Suprapubic skin (tissue), 4 donors: ENCODE measurements at places on chromosomes 5 and 9.

DNA sequence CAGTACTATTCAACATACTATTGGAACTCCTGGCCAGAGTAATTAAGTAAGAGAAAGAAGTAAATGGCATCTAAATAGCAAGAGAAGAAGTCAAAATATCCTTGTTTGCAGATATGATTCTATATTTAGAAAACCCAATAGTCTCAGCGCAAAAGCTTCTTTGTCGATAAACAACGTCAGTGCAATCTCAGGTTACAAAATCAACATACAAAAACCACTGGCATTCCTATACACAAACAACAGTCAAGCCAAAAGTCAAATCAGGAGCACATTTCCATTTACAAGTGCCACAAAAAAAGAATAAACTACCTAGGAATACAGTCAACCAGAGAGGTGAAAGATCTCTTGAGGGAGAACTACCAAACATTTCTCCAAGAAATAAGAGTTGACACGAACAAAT is 1901.9 kb upstream of the ACO1 start:
- no peak for DNase-seq

DNA sequence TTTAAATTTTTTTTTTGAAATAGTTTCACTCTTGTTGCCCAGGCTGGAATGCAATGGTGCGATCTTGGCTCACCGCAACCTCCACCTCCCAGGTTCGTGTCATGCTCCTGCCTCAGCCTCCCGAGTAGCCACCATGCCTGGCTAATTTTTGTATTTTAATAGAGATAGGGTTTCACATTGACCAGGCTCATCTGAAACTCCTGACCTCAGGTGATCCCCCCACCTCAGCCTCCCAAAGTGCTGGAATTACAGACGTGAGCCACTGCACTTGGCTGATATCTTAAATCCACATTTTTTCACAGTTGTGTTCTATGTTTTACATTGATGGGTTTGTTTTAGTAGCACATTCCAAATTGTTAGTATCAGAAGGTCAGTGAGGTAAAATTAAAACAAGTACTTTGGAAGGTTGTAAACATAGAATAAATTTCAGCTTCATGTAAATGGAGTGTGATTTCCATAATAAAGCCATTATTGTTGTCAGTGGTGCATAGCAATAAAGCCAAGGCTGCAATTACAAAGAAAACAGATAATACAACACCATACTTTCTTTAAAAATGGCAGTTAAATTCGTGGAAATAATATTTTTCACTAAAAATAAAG is 287.2 kb downstream of the ARRDC3 start:
- no peak for DNase-seq

GRCh38 chr5:116773926-116774325 is 199.3 kb upstream of the SEMA6A start:
- no peak for DNase-seq

DNA sequence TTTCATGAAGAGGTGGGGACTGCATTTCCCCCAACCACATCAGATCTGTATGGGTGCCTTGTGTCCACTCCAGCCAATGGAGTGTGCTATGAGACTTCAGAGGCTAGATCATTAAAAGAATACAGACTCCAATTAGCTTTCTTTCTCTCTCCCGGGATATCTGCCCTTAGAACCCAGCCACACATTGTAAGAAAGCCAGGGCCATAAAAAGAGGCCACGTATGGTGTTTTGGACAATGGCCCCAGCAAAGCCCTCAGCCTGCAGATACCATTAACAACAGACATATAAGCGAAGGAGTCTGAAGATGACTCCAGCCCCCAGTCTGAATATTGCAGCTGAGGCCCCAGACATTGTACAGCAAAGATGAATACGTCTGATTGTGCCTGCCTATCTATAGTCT is 21.5 kb downstream of the IL6ST start:
- no peak for DNase-seq

GRCh38 chr5:20028506-20028905 is 40.5 kb upstream of the CDH18 start:
- no peak for DNase-seq

GRCh38 chr5:127423173-127423798 is 94.2 kb upstream of the PRRC1 start:
- no peak for DNase-seq

DNA sequence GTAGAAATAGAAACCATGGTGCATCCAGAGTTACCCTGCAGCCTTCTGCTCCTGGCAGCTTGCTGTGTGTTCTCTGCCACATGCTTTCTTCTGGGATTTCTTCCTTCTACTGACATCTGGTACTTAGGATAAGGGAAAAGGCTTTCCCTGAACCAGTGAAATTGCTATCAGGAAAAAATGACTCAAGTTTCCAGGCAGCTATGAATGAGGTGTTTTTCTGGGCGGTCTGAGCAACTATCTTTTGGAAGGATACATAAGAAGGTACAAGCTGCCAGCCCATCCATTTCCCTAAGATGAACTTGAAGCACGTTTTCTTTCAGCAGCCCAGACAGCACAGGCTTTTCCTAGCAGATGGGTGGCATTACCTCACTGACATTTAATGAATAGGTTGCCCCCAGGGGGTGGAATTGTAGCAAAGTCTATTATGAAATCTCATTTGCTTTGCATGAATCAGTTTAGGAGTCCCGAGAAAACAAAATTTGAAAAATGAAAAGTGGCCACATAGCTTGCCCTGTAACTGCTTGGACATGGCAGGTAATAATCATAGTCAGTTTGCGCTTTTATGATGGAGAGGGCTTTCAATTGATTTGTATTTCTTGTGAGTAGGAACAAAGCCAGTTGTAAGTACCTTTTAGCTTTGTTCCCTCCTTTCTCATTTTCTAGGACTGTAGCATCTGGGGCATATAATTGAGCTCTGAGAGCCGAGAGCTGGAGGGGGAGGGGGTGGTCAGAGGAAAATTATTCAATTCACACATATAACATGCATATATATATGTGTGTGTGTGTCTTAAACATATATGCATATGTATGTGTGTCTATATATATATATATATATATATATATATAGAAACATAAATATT is 108.5 kb downstream of the C9orf152 start:
- no peak for DNase-seq

DNA sequence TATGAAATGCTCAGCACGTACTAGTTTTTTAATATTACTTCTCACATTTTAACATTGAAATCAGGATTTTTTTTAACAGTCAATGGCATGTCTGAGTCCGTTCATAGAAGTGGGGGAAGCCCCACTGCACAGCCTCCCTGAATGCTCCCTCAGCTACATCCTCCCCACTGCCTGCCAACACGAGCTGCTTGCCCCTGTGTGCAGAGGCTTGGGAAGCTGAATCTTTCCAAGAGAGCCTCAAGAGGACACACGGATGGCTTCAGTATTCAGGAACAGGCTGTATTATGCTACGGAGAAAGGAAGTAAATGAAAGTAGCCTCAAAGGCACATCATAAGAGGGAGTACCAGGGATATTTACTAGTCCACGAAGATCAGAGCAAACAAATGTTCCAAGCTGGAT is 248.7 kb downstream of the SPOCK1 start:
- no peak for DNase-seq

DNA sequence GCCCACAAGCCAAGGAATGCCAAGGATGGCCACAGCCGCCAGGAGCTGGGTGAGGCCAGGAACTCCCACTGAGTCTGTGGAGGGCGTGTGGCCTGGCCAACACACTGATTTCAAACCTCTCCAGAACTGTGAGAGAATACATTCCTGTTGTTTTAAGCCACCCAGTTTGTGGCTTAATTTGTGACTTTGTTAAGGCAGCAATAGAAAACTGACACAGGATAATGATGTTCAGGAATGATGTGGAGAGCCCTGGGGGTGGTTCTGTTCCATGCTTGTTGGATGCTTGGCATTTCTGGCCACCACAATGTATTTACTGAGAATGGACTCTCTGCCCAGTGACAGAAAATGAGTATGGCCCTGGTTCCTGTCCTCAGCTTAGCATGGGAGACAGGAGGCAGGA is 82.8 kb downstream of the DAP start:
- peak; percentile 72 for DNase-seq

- no peak for DNase-seq
Observed at GRCh38 chr5:119420169-119420568, 32.1 kb upstream of the HSD17B4 start.

DNA sequence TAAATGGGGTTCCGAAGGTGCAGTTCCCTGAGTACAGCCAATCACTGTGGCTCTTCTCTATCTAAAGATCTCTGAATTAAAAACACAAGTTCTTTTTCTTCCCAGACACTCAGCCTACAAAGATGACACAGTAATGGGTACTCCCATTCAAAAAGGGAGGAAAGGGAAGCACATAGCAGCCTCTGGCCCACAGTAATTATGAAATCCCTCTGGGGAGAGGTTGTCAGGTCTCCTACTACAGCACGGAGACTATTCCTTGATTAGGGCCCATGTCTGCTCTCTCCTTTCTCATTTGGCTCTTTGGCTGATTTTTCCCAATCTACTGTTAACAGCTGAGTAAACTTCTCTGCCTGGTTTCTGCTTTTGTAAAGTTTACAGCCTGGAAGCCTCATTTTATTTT is 62.0 kb upstream of the RANBP3L start:
- DNase-seq: no peak
